Cortex of kidney (tissue), 1 donor: ENCODE measurements at places on chromosomes 5 and 9.

GRCh38 chr5:4977416-4978110 lies 162.6 kb upstream of the ADAMTS16 start:
- DNase-seq, result no peak

DNA sequence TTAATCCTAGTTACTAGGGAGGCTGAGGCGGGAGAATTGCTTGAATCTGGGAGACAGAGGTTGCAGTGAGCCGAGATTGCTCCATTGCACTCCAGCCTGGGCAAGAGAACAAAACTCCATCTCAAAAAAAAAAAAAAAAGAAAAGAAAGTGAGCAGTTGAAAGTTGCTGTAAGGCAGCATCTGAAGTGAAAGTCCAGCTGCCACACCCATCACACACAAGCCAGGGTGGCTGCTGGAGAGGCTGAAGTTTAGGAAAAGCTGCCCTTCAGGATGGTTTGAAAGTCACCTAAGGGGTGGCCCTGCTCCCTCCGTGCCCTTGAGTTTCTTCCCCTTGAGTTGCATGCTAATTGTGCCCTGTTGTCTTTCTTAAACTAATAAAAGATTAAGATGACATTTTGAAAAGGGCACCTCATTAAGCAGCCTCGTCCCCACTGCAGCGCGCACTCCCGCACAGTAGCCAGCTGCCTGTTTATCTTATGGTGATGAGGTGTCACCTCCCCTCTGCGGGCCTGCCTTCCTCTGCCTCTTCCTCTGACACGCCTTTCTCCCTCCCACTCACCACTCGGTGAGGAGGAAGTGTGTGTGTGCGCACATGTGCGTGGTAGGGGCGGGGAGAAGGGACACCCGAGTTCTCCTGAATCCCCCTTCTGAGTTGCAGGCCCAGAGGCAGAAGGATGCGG lies 104.2 kb upstream of the PANK3 start:
- no peak for DNase-seq

DNA sequence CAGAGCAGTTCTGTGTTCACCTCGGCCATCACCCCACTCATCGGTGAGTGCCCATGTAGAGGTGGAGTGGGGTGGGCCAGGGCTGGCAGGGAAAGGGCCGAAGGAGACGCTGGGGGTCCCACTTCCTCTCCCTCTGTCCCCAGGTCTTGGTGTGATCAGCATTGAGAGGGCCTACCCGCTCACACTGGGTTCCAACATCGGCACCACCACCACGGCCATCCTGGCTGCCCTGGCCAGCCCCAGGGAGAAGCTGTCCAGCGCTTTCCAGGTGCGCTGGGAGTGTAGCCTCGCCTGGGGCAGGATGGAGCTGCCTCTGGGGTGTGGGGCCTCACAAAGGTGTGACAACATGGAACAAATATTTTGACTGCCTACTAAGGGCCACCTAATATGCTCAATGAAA lies 3.7 kb downstream of the PFN3 start:
- no peak for DNase-seq

DNA sequence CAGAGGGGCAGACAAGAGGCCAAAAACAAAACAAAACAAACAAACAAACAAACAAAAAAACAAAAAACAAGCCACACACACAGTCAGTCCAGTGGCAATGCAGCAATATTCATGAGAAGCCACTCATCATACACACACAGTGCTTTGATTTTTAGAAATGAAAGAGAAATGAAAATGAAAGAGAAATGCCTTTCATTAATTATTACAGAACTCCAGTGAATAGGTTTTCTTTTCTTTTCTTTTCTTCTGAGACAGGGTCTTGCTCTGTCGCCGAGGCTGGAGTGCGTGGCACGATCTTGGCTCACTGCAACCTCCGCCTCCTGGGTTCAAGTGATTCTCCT lies 36.9 kb downstream of the SPRY4 start:
- no peak for DNase-seq

GRCh38 chr5:119031011-119031886 lies 39.6 kb upstream of the DMXL1 start:
- DNase-seq, result no peak

DNA sequence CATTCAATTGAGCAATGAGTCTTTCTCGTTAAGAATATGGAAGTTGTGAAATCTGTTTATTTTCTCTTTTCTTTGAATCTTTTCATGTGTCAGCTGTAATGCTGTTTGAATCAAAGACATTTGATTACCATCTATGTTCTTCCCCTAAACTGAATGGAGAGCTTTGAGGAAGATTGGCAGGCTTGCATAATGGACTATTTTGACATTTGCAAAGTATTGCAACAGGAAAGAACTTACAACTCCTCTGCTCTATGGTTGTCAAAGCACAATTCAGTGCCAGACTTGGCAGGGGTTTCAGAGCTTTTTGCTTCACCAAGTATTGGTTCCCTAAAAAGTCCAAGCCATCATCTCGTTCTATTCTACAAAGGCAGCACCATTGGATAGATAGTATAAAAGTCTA lies 549.0 kb upstream of the NUDT12 start:
- DNase-seq, result no peak

DNA sequence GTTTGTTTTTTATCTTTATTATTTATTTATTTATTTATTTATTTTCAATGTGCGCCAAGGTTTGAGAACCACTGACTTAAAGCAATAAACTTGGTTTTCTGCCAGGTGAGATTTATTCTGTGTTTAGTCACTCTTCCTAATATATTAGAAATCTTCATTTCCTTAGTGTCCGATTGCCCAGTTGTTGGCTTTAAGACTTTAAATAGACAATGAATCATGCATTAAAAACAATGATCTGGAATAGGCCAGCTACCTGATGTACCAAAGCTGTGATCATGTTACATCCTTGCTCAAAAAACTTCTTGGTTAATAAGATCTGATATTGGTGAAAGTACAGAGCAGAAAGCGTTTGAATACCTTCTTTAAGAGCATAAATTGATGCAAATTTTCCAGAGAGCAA lies 52.1 kb upstream of the ERBIN start:
- no peak for DNase-seq
